ENCODE measurements at places on chromosomes 2 and 18. TPM values are rescaled to one million over a fixed set of nuclear protein-coding genes. Genes with fewer than 3 reads are reported as not detected.

Gene HOXD11
- 3.7 TPM for total RNA-seq

Gene IL36B
- not detected for total RNA-seq

Gene NTSR2
- not detected for total RNA-seq

Gene LYPD6B
- not detected for total RNA-seq

Gene PSMG2
- total RNA-seq, result 75.6 TPM

Gene GALNT14
- not detected for total RNA-seq

Gene FRZB
- 0.49 TPM for total RNA-seq

Gene CENPA
- 50.2 TPM for total RNA-seq

Gene ZAP70
- total RNA-seq, result 0.30 TPM

Gene GALNT3
- not detected for total RNA-seq

Gene SLC11A1
- total RNA-seq, result 0.36 TPM

Gene ORC4
- total RNA-seq, result 84.7 TPM

Gene IER3IP1
- 26.3 TPM for total RNA-seq

Gene ACVR2A
- 23.8 TPM for total RNA-seq

Gene SLC39A6
- 45.7 TPM for total RNA-seq

Gene BABAM2
- 37.3 TPM for total RNA-seq

Gene PLCL1
- not detected for total RNA-seq

Gene UCN
- 0.32 TPM for total RNA-seq

Gene KCNG2
- total RNA-seq, result not detected

Gene HOXD4
- not detected for total RNA-seq

Gene C2orf80
- not detected for total RNA-seq
